CD4-positive, alpha-beta T cell (primary cell): ENCODE measurements at places on chromosomes 1 and 21.

DNA sequence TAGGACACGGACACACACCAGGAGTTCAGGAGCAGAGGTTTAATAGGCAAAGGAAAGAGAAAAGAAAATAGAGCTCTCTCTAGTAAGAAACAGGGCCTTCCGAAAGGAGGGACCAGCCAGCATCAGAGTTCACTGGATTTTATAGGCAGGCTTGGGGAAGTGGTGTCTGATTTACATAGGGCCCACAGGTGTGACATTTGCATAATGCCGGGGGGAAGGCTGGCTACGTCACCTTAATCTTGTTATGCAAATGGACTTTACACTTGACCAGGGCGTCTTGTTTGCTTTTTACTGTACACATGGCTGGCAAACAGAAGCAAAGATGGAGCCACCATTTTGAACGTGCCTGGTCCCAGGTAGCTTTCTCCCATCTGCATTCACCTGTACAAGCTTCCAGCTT lies at the start of gene OR14A16:
TSS of gene OR14A16 (minus strand) at position 97 of the 400 bp plus-strand sequence. CDS start 8,390 bp downstream, outside the sequence.
- DNase-seq, result no peak

DNA sequence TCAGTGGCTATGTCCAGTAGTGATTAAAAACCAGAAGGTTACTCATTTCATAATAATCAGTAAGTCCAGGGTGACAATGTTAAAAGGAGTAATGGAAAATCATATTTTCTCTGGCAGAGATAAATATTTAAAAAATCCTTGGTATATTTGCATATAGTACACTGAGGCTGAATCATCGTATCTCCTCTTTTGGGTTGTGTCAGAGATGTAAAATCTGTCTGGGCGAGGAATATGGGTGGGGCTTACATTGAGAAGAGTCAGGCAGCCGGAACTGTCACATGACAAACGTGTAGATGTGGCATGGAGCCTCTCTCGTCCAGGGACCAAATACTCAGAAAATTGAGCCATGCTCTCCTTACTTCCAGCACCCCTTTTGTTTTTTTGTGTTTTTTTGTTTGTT lies 120.9 kb downstream of the FMN2 start:
- no peak for DNase-seq

GRCh38 chr1:106680776-106681344 lies 375.6 kb upstream of the PRMT6 start:
- no peak for DNase-seq

DNA sequence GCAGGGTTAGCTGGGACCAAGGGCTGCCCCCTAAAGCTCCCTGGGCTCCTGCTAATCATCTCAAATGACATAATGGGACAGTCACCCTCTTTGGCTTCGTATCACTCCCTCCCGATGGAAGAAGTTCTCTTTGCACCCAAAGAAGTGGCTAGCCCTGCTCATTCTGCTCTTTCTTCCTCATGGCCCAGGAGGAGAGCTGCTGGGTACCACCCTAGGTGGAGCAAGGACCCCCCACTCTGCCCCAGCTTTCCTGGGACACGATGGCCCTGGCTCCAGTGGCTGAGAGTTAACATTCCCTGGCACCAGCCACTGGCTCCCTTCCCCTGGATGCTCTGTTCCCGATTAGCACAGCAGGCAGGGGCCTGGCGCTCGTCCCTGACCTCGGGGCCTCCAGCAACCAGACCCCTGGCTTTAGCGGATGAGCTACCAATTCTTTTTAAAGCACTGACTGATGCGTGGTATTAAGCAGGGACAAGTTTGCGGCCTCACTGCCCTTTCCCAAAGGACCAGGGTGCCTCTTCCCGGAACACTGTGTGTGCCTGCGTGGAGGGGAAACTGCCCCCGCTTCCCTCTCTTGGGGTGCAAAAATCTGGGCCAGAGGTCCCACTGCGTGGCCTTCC lies 1.2 kb downstream of the MYOM3 start:
- DNase-seq, result no peak
